Fibroblast of the aortic adventitia (primary cell): ENCODE measurements at places on chromosomes 11 and 22.
A peak's percentile ranks its signal among the peaks of the same experiment; 100 is the strongest.

- no peak for DNase-seq
Observed at GRCh38 chr22:26660961-26661578, 3.7 kb downstream of the MIAT start.

DNA sequence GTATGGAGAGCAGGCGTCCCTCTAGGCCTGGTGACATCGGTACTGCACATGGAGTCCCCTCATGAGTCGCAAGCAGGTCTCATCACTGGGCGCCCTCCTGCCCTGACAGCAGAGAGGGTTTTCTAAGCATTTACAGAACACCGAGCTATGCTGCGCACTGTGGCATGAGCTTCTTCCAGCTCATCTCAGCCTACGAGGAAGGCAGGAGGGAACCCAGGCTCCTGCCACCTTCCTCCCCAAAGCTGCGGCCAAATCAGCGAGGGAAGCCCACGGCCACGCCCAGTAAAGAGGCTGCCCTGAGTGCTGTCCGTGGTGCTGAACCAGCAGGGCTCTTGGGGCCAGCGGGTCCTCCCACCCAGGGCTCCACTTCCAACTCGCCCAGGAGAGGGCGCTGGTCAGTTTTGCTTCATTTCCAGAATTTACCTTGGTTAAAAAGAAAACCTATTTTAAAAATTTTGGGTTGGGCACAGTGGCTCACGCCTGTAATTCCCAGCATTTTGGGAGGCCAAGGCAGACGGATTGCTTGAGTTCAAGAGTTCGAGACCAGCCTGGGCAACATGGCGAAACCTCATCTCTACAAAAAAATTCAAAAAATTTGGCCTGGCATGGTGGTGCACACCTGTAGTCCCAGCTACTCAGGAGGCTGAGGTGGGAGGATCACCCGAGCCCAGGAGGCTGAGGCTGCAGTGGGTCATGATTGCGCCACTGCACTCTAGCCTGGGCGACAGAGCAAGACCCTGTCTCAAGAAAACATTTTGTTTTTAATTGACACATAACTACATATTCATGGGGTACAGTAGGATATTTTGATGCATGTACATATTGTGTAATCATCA, 34.2 kb downstream of the PHF21B start:
- DNase-seq, result peak; percentile 83

- DNase-seq, result no peak
Observed at GRCh38 chr11:69531717-69532088, 50.2 kb downstream of the LINC01488 start.

DNA sequence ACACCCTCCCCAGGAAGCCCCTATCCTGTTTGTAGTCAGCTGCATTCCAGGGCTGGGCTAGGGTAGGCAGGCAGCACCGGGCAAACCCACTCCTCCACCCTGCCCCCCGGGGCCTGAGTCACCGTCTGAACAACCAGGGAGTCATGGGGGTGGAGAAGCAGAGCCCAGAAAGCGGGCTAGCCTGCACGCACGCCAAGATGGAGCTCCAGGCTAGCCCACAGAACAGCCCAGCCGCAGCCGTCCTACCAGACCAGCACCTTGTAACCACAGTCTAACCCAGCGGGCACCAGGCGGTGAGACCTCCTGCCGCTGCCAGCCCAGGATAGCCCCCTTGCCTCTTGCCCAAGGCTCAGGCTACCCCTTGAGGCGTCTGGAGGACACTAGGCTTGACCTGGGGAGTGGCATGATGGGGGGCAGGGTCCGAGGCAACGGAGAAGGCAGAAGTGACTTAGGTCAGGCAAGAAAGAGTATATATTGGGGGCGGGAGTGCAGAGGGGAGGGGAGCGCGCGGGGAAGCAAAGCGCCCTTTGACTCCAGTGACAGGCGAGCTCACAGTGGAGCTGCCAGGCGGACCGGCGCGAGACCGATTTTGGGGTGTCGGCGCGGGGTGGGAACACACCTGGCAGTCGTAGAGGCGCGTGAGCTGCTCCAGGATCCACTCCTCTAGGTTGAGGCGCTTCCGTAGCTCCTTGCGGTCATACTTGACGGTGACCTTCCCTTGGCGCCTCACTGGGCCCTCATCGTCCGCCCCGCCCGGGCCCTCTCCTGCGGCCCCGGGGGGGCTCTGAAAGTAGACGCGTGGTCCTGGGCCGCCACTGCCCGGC, 734 bp downstream of the PPP1R14B start:
- DNase-seq, result peak; percentile 84

DNA sequence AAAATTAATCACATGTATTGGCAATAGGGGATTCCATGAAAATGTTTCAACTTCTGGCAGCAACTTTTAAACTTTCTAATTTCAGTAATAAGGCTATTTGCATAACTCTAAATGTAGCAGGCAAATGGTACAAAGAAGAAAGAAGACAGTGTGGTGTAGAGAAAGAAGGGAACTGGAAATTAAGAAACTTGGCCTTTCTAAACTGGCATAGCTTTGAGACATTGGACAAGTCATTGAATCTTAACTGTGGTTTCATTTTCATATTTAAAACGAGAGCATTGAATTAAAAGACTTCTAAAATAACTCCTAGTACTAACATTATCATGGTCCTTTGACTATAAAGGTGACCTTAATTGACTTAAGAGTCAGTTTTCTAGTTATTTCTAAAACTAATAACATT, 125.0 kb downstream of the UVRAG start:
- DNase-seq, result no peak

GRCh38 chr11:75403983-75404658, 4.8 kb downstream of the RPS3 start:
- no peak for DNase-seq

GRCh38 chr11:2830030-2830812, 55.4 kb downstream of the CDKN1C start:
- DNase-seq, result no peak
